SK-MEL-5 (cell line): ENCODE measurements at places on chromosomes 16 and 17. TPM values are rescaled to one million over a fixed set of nuclear protein-coding genes. Genes with fewer than 3 reads are reported as not detected.

The C1QBP gene
- 647 and 670 TPM in 2 replicates for total RNA-seq

The NAGS gene
- 0.96 and 1.8 TPM in 2 replicates for total RNA-seq

The KRT13 gene
- total RNA-seq: not detected in 2 replicates

The KRT26 gene
- total RNA-seq: not detected in 2 replicates

The CHST6 gene
- total RNA-seq: 10.2 and 11.0 TPM in 2 replicates

DNA sequence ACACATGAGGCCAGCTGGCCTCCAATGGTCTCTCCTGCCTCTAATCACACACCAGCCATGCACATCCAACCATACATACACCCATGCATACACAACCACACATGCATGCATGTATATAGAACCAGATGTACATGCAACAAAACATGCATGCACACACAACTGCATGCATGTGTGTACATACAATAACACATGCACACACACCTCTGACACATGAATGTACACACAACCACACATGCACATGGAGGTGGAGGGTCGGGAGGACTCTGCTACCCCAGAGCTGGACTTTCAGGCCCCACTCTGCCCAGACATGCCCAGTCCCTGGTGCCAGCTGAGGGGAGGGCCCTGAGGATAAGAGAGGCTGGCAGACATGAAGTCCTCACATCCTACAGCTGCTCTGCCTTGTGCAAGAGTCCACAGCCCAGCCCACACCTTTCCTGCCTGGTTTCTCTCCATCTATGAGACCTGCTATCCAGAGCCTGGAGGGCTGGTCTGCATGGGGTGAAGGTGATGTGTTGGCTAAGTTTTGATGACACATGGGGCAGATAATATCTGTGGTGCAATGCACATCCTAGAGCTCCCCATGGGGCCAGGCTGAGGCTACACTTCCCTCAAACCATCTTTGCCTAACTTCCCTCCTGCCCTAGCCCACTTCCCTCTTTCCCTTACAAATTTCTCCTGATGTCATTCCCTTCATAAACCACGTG is 50.9 kb upstream of the SDK2 start:
- no peak for DNase-seq

GRCh38 chr17:49053171-49053829 is 56.1 kb downstream of the IGF2BP1 start:
- DNase-seq: no peak

GRCh38 chr16:84538222-84538840 is 33.9 kb upstream of the MEAK7 start:
- no peak for DNase-seq

DNA sequence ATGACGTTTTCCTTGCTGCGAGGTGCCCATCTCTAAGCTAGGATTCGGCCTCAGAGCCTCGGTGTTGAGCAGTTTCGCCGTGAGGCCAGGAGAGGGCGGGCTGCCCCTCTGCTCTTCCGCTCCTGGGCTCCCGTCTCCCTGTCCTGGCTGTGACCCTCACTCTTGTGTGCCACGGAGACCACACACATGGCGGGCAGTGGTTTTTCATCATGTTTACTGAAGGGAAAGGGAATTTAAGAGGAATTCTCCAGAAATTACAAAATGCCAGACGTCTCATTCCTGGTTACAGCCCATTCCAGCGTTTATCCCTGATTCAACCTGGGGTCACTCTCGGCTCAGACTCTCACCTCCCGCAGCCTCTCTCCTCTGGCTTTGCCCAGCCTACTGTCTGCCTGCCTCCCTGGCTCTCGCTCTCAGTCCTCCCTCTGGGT is 96.8 kb upstream of the ELAC2 start:
- DNase-seq: peak; percentile 66

DNA sequence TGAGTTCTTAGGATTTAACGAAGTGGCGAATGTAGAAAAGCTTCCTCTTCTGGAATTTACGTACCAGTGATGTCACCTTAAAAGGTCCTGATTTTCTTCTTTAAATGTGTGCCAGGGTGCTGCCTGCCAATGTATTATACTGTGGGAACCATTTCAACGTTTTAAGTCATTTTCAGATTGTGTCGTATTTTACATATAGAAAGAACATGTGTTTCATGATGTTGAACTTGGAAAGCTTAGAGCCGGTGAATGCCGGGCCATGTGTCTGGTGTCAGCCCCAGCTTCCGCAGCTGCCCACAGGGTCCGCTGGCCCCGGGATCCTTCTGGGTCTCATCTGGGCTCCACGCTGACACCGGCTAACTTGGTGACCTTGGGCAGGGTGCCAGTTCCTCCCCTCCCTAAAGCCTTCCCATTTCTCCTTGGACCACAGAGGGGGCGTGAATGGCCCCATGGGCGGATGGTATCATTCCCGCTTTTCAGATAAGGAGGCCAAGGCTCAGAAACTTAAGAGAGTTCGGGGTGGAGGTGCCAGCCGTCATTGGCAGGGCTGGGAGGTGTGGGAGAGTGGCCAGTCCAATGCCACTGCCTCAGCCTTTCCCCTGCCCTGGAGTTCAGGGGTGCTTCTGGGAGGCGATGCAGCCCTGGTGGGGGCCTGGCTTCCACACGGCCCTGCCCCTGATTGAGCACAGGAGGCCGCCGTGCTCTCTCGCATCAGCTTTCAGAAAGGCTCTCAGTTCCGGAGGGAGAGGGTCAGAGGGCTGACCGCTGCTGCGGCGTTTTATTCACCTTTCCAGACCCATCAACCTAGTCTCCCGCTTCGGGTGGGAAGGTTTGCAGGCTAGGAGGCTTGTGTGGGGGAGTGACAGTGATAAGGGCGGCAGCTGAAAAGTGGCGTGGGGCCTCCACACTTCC is 68.8 kb upstream of the CIBAR2 start:
- DNase-seq: no peak

DNA sequence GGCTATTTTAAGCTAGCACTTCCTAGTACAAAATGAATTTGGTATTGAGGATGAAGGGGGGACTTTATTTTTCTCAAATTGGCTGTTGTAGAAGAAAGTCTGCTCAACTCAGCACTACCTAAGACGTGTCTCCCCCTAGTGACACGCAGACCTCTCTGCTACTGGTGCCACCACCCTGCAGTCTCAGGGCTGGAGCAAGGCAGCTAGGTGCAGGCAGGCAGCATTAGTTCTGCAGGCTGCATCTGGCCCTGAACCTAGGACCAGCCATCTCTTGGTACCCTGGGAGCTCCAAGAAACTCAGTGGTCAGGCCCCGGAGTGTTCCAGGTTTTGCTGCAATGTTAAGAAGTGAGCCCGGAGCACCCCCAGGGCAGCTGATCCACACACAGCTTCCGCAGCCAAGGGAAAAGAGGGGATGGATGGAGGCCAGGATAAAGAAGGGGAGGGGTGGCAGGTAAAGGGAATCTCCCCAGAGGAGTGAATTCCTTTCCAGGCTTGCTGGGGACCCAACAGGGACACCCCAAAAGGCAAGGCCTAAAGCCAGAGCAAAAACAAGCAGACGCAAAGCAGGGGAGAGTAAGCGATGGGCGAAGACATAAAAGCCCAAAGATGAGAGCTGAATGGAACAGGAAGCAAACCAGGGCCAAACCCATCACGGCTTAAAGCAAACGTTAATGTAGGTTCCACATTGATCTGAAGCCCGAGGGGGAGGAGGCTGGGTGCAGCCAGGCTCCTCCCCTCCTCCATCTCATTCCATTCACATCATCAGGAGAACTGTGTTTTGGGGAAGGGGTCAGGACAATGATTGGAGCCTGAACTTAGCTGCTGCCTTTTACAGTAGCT is 200.5 kb downstream of the ZFHX3 start:
- peak; percentile 43 for DNase-seq

DNA sequence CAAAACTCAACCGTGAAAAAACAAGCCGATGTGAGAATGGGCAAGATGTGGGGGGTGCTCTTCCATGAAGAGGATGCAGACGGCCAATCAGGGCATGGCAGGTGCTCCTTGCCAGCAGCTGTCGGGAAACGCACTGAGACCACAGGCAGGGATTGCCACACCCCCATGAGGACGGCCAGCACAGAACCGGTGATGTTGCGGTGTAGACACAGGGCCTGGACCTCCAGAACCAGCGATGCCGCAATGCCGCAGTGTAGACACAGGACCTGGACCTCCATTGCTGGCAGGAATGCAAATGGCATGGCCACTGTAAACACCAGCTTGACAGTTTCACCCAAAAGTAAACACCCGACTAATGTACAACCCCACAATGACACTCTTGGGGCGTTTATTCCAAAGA is 164.9 kb downstream of the BANP start:
- no peak for DNase-seq

DNA sequence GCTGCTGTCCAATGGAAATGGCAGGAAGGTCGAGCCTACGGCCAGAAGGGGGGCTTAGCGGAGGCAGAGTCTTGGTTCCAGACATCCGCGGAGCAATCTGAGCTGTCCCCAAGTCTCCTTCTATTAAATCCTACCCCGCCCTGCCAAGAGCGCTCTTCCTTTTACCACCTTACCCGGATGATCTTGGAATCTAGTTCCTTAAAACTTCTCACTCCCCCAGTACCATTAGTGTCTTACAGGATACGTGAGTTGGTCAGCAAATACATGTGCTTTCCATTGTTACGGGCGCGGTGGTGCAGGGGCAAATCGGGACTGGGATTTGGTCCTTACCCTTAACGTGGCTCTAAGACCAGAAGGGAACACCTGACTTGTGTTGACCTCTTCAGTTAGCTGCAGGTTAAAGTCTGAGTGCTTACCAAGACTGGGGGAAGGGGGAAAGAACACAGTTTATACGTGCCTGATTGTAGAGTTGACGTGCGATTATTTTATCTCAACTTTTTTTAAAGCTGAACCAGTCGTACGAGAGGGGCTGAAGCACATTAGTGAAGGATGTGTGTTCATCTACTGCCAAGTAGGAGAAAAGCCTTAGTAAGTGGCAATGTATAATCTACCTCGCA is 495 bp downstream of the TXNDC17 start:
- no peak for DNase-seq

DNA sequence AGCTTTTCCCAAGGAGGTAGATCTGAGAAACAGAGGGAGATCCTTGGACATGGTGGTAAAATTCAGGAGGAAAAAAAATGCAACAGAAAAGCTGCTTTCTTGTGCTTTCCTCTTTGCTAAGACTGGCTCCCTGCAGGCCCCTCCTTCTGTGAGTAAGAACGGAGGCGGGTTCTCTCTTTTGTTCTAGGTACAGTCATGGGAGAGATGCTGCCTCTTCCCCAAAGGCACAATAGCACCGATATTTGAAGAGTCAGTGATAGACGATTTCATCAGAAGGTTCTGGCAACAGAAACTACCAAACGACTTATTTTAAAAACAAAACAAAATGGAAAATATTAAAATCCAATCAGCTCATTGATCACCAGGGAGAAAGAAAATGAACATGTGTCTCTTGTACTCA is 32.6 kb upstream of the KIFC3 start:
- DNase-seq: peak; percentile 9

GRCh38 chr16:50083996-50084395 is 18.2 kb downstream of the HEATR3 start:
- DNase-seq: no peak

DNA sequence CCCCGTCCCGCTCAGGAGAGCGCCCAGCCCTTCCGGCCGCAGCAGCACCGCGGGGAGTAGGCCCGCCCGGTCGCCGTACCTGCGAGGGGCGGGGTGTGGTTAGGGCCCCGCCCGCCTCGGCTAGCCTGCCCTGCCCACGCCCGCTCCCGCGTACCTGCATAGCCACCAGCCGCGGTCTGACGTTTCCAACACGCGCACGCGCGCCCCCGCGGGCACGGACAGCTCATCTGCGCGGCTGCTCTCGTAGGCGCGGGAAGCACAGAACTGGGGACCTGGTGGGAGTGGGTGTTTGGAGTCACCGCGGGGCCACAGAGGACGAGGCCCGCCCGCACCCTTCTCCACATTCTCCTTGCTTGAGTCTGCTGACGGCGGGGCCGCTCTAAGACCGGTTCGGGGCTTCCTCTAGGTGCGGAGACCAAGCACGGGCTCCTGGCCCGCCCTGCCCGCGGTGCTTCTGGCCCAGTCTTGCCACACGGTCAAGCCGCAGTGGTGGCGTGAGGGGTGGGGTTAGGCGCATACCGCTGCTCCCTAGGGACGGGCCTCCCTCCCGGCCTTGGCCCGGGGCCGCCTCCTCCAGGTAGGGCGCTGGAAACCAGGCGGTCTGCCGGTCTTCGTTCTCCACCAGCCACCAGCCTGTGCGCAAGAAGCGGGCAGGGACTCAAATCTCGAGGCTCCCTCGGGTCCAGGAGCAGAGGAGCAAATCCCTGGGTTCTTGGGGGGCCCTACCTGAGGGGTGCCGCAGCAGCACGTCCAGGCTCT is 1.8 kb downstream of the NOXO1 start:
- DNase-seq: no peak

DNA sequence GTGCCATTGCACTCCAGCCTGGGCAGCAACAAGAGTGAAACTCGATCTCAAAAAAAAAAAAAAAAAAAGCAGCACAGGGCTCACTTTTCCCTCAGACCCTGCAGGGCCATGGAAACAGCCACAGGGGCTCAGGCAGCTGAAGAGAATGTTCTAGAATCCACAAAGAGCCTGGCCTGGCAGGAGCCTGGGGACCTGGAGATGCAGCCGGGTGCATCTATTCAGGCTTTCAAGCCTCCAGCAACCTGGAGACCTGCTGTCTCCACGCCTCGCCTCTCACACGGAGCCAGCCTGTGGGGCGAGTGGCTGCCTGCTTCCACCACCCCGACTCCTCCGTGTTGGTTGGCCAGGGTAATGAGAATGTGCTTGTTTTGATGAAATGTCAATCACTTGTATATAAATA is 44.0 kb upstream of the MEAK7 start:
- no peak for DNase-seq

DNA sequence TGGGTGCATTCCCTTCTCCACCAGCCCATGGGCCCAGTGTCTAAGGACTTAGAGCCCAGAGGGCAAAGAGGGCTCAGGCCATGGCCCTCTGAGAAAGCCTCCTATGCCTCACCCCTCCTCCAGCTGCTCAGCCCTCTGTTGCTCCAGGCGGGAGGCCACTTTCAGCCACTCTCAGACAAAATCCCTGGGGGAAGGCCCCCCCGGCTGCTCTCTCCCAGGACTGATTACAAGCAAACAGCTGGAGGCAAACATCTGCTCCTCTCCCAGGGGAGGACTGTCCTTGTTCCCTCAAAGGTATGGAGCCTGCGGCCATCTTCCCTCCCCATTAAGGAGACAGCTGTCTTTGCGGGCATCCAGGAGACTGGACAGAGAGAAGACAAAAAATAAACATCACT is 54.9 kb upstream of the DLX4 start:
- no peak for DNase-seq

DNA sequence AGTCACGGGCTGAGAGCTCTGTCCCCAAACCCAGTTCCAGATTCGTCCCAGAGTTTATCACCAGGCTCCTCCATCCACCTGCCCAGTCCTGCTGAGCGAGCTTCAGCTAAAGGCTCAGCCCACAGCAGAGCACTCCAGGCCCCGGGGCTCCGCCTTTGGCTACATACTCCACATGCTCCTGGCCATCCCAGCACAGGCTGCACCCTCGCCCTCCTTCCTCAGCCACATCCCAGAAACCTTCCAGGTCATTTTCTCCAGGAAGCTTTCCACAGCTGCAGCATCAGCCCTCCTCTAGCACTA is 4.7 kb upstream of the CD2BP2 start:
- DNase-seq: no peak

- no peak for DNase-seq
These were observed 11.0 kb upstream of the KRT17 start for GRCh38 chr17:41635121-41636097.

DNA sequence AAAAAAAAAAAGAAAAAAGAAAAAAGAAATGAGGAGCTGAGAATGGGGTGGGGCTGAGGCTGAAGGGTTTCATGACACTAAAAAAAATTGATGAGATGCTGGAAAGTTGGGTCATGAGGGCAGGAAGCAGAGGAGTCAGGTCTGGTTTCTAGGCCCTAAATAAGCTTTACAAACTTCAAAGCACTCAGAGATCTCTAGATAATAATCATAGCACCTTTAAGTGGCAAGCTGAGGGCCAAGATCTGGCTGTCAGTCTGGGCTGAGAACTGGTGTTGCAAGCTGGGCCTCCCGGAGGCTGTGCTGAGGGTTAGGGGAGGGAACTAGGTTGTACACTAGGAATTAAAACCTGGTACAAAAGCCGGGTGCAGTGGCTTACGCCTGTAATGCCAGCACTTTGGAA is 6.4 kb downstream of the ZNF764 start:
- DNase-seq: no peak
